ENCODE measurements at places on chromosomes 16 and 17.

- no peak for DNase-seq
These were observed 1.2 kb upstream of the MSLN start for GRCh38 chr16:759110-759910.

DNA sequence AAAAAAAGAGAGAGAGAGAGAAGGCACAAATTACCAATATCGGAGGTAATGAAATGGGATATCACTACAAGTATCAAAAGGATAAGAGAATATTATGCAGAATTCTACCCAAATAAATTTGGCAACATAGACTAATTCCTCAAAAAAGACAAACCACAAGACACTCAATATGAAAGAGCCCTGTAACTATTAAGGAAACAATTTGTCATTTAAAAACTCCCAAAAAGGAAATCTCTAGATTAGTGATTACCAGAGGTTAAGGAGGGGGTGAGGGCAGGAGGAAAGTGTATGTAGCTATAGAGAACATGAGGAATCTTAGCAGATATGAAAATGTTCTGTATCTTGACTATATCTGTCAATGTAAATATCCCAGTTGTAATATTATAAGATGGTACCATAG is 54.0 kb downstream of the CFDP1 start:
- peak; percentile 30 for DNase-seq

DNA sequence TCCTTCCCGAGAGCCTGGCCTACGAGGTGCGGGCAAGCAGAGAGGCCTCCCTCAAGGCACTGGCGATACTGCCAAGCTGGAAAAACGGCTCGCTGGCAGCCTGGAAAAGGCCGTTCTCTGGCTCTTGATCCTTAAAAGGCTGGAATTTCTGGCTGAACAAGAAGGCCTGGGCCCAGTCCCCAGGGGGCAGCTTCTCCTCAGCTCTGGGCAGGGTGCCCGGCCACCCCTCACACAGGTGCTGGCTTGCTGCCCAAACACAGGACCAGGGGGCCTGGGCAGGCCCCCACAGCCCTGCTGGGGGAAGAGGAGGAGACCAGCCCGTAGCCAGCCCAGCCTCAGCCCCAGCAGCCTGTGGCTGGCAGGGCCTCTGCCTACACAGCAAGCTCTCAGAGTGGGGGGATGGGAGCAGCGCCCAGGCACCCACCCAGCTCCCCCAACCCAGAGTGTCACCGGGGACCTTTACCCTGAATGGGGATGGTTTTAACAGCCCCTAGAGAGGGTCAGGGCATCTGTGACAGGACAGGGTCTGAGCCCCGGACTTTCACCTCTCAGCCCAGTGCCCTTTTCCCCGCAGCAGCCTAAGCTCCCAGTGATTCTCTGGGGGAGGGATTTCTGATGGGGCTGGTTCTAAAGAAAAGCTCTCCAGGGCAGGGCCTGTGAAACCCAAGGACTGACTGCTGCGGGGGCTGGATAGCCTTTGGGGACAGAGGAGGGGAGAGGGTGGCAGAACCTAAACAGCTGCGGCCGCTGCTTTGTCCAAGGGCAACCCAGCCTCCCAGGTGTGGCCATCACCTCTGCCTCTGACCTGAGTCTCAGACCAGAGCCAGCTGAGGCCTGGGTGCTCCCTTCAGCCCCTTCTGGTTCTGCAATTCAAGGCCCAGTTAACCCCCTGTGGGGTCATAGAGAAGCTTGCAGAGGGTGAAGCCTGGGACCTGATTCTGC is 38.6 kb upstream of the TOB1 start:
- no peak for DNase-seq

GRCh38 chr17:7867881-7868329 is 10.1 kb downstream of the CYB5D1 start:
- no peak for DNase-seq

DNA sequence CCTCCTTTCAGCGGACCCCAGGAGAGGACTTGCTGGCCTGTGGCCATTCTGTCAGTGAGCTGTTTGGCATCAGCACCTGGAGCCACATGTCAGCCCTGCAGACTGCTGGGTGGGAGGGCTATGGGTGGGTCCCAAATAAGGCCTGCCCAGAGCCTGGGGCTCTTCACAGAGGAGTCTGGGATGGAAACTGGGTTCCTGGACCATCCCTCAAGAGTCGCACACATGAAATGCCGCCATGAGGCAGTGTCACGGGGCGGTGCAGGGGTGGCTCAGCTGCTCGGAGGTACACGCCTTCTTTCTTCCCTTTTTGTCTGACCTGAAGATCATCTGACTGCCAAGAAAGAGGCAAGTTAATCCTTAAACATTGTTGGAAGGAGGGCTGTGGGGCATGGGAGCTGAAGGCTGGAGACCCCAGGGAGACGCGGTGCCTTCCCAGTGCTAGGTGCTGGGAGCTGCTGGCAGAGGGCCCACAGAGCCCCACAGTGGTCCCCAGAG is 14.8 kb downstream of the MPRIP start:
- no peak for DNase-seq

- DNase-seq = no peak
These were observed 19.4 kb downstream of the LYRM9 start for GRCh38 chr17:27873746-27874145.

GRCh38 chr16:89693931-89694783 is 7.3 kb downstream of the SPATA2L start:
- DNase-seq = no peak

- DNase-seq = no peak
These were observed 55.4 kb upstream of the HAPSTR1 start for GRCh38 chr16:9035996-9036395.

GRCh38 chr16:47976636-47977210 is 179.1 kb downstream of the ABCC12 start:
- no peak for DNase-seq
